NCI-H1092 (cell line): ENCODE measurements at places on chromosomes 7 and 10.

DNA sequence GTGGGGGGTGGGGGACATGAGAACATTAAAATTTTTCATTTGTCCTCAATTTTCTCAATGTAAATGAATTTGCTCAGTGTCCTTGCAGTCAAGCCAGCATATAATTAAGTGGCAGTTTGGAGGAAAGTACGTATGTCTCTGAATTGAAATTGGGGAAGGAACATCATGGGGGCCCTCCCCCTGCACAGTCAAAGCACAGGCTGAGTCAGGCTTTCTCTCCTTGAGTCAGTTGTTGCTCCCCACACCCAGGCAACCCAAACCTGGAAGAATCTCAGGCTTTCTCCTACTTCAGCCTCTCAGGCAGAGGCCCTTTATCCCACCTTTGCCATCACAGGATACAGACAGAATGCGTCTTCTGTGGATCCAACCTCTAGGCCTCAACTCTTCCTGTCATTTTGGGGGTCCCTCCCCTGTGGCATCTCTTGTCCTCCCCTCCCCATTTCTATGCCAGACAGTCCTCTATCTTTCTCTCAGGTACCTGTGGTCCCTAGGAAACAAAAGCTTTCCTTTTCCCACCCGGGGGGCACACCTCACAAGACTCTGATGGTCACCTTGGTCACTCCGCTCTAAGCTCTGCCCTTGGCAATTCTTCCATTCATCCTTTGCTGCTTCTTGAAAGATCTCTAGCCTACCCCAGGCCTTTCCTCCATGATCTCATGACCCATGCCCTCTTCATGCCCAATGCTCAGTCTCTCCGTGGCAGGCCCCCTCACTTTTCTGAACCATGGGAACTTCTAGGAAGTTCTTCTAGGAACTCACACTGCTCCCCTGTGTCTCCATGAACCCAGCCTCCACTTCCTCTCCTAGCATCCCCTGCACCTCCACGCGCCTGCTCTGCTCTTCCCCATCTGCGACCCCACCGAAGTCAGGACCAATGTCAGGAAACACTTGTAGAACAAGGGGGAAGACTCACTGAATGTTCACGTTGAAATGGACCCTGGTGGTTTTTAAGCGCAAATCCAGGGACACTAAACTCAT lies 40.4 kb downstream of the CREB3L2 start:
- no peak for DNase-seq

- DNase-seq = no peak
Measured at GRCh38 chr10:69769395-69769992, 32.2 kb upstream of the COL13A1 start.

DNA sequence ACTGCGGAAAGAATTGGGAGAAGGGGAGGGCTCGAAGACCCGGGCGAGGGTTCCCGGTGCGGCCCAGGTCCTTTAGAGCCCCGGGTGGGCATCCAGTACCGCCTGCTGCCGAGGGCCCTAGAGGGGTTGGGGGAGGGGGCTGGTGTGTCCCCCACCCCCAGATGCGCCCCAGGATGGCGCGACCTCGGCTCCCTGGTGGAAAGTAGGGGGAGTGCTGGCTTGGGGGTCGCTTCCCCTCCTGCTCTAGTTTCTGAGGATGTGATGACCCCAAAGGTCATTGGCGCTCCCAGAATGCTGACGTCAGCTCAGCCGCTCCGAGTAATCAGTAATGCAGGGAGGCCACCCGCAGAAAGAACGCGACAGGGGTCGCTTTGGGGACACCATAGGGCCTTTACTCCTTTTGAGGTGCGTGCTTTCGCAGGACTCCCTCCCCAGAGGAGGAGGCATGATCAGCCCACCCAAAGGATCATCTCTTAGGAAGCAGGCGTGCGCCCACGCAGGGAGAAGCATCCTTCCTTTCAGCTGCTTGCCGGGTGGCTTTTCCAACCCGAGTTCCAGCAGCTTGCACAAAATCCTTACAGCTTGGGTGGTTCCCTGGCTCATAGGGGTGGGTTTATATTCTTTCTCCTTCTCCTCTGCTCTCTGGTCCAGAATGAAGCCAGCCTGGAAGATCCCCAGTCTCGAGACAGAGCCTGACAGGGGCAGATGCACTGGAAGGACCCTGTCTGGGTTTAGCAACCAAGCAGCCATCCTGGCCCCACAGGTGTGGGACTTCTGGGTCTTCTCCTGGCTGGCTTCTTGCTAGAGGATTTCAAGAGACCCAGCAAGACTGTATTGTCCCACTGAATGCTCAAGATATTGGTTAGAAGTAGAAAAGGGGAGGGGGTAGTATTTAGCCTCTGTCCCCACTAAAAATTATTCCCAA lies 1.3 kb upstream of the PRKAG2 start:
- DNase-seq = no peak

DNA sequence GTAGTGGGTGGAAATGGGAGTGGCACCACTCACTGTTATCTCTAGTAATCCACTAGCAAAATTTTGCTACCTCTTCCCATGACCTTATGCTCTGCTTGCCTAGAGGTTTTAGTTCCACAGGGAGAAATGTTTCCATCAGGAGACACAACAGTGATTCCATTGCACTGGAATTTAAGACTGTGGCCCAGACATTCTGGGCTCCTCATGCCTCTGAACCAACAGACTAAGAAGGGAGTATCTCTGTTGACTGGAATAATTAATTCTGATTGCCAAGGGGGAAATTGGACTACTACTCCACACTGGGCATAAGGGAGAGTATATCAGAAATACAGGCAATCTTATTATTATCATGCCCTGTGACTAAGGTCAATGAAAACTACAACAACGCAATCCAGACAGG lies 16.2 kb upstream of the BRAF start:
- no peak for DNase-seq

DNA sequence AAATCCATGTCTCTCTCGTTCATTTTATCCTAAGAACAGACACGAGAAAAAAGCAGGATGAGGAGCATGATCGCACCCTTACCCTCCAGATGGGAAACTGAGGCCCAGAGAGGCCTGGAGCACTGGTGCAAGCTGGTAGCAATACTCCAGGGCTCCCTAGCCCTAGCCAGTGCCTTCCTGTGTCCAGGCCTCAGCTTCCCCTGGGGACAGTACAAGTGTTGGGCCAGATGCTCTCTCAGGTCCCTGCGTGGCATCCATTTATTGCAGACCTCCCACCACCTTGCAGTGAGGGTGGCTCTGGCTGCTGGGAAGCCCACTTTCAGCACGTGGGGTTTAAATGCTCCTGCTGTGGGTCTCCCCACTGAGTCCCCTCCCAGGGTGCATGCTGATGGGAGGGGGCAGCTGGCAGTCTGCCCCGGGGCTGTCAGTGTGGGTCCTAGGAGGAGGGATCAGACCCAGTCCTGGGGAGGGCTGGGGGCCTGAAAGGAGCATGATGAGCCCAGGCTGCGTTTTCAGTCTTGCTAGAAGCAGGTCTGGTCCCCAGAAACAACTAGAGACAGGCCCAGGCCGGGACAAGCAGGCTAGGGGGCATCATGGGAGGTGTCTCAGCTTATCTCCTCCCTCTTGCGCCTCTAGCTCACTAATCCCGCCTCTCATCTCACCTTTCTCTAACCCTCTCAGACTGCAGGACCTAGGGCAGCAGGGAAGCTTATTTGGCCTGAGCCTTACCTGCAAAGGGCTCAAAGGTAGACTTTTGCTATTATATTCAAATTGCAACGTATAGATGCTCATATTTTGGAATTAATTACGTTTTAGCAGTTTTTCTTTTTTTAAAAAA lies 662 bp upstream of the PPIF start:
- no peak for DNase-seq

GRCh38 chr7:139710036-139710435 lies 67.8 kb downstream of the HIPK2 start:
- DNase-seq = no peak

DNA sequence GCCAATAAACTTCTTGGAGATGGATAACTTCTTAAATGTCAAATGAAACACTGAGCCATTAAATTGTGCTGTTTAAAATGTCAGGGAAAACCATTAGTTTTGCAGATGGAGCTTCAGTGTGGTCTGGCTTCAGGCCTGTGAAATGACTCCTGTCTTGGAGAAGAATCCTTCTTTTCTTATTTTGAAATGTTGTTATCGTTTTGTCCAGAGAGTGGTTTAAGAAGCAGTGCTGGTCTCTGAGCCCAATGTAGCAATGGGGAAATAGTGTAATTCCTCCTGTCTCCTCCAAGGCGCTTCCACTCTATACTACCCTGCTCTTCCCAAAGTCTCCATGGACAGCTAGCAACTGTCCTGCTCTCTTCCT lies 177.6 kb downstream of the REEP3 start:
- no peak for DNase-seq

DNA sequence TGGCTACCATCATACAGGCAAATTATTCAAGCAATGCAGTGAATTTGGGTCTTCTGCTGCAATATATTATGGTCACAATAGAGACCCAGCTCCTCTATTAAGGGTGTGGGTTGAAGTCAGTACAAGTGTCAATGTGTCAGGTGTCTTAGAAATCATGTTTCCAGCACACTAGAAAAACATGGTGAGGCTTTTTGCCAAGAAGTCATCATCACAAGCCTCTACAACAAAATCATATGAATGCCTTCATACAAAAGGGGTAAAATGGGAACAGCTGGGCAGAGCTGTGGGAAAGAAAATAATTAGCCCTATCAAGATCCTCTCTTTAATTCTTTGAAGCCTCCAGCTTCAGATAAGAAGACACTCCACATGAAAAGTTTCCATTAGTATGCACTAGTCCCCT lies 37.2 kb downstream of the FAM13C start:
- no peak for DNase-seq

DNA sequence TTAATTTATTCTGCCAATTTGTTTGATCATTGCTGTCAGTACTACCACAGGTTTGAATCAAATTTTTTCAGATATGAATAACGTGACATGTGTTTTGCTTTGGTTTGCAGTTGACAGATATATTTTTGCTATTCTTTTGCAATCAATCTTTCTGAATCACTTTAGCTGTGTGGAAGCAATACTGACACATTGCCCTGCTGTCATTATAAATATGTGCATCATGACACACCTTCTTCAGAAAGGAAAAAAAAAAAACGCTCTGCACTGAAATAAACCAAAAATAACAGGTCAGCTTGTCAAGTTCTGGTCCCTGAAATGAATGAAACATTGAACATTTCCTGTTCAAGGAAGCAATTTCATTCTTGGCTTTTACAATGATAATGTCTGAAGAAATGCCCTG lies 93.8 kb upstream of the FAM13C start:
- DNase-seq = no peak

GRCh38 chr7:151085691-151086620 lies at the start of gene AGAP3:
Gene AGAP3, plus strand, starts transcription at chr7:151086475. Its CDS starts 267 bp downstream, at chr7:151086742.
- DNase-seq = peak; percentile 77
